ENCODE measurements at places on chromosomes 5 and 9.

- peak; percentile 65 for DNase-seq
Observed at GRCh38 chr5:1792842-1793266, 6.8 kb downstream of the MRPL36 start.

- DNase-seq: no peak
Observed at GRCh38 chr5:67200809-67201562, 4.4 kb upstream of the CD180 start.

DNA sequence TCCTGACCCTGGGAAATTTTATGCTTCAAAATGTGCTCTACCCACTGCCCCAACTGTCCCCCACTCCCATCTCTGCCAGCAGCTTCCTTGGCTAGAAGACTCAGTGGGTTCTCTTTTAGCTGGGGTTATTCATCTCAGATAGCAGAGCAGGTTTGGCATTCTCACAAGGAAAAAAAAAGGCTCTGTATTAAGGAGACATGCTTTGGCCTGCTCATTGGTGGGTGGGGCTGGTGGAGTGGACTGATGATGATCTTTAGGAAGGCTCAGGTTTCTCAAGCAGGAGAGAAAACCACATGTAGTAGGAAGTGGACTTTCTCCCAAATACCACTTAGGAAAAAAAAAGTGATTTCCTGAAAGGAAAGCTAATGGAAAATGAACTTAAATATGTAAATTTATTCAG lies 279.2 kb upstream of the ZNF462 start:
- DNase-seq: peak; percentile 16

DNA sequence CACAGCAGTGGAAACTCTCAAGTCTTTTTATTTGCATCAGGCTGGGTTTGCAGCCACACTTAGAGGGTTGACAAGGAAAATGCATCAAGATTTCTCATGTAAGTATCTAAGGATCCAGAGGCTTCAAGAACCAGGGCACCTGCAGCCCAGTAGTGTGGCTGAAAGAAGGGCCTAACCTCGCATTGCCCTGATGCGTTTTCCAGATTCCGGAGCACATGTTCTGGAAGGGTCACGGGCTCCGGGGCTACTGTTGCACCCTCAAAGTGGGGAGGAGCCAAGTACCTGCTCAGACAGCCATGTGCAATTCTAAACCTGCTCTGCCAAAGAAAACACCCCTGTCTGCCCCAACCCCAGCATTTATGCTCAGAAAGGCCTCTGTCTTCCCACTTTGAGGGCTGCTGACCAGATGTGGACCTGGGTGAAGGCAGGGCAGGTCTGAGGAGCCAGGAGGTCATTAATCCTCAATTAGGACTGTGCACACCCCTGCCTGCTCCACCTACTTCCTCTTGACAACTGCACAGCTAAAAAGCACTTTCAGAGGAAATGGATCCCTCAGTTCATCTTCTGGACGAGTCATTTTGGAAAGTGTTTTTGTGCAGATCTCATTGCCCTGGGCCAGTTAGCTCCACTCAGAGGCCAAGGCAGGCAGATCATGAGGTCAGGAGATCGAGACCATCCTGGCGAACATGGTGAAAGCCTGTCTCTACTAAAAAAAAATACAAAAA lies 110.7 kb downstream of the SAXO1 start:
- no peak for DNase-seq

- peak; percentile 53 for DNase-seq
Observed at GRCh38 chr9:22452415-22453010, 5.9 kb downstream of the DMRTA1 start.

DNA sequence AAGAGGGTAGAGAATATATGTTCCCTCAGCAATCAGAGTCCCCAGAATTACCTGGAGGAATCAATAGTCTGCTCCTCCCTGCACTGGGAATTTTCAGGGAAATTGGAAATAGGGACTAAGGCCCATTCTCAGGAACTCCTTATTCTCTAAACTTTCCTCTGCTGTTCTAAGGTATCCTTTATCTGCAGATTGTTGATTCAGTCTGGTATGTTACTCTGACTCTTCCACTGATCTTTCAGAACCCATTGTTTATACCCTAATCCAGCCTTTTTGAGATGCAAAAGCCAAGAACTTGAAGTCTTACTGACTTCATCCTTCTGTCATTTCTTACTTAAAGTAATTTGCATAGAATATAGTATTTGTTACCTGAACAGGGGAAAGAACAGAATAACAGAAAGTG lies 143.5 kb upstream of the PPP1R2B start:
- no peak for DNase-seq

- peak; percentile 74 for DNase-seq
Observed at GRCh38 chr5:74651710-74652109, 11.2 kb upstream of the ENC1 start.

DNA sequence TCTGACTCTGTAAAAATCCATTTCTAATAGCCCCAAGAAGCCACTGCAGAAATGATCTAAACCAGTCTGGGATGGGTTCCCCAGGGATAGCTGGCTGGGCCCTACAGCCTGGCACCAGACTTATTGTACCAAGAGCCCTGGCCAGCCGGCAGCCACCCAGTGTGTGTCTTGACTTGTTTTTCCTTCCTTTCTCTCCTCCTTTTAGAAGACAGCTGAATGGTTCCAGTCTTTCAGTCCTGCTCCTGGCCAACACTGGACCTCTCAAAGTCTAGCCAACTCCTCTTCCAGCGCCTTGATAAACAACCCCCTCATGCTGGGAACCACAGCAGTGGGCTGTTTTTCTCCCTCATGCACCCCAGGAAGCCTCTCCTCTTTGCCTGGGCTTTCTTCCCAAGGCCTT lies 34.1 kb downstream of the ATOX1 start:
- DNase-seq: no peak

- peak; percentile 64 for DNase-seq
Observed at GRCh38 chr5:80961376-80962281, 1.5 kb downstream of the RASGRF2 start.

- no peak for DNase-seq
Observed at GRCh38 chr9:128568470-128569078, 16.2 kb downstream of the SPTAN1 start.

- DNase-seq: no peak
Observed at GRCh38 chr5:1111241-1111726, 579 bp downstream of the SLC12A7 start.

DNA sequence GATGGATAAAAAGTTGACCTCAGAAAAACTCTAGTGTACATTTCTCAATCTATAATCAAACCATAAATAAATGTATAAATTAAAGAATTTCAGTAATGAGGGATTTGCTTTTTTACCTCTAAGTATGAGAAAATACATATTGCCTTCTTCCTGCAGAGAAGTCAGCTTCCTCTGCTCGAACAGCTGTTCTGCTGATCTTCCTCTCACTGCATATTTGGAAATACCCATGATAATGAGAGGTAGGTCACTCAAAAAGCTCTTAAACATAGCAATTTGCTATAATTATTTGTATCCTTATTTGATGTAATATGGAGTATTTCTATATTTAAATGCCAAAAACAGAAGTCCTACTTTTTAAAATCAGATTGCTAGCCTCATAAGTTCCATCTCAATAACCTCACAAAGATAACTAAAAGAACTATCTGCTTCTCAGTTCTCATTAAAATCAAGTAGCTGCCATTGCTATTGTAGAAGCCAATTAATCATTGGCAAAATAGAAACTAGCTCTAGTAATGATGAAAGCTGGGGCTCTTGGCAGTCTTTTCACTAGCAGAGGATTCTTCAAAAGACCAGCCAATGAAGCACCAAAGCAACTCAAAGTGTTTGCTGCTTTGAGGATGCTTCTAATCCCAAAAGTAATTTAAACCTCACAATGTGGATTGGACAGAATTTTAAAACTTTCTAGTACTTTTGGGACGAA lies 35.7 kb upstream of the OR13D1 start:
- no peak for DNase-seq

DNA sequence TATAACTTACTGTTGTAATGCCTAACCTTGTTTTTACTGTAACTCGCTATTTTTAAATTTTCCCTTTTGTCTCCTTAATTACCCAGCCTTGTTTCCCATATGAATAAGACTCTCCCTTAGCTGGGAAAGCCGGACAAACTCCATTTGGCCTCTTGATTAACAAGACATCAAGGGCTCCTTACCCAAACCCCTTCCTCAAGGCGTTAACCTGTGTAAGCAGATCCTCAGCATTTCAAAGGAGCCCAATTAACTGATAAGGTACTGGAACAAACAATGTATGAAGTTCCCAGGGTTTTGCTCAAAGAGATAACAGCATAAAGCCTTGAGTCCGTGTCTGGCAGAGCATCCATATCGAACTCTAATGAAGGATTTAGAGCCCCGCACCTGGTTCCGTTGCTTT lies 66.0 kb upstream of the SIMC1 start:
- no peak for DNase-seq

- DNase-seq: no peak
Observed at GRCh38 chr5:78543292-78543691, 105.3 kb downstream of the LHFPL2 start.

- no peak for DNase-seq
Observed at GRCh38 chr9:113488490-113488889, 25.0 kb downstream of the RGS3 start.

DNA sequence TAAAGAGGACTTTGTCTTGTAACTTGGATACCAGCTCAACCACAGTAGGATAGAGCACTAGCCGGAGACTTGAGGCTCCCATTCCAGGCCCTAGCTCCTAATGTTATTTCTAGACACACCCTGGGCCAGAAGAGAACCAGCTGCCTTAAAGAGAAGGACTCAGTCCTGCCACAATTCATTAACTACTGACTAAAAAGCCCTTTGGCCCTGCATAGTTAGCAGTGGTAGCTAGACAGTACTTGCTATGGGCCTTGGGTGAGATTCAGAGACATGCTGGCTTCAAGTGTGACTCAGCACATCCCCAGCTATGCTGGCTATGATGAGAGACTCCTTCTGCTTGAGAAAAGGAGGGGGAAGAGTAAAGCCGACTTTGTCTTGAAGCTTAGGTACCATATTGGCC lies 47.3 kb downstream of the TMEM167A start:
- DNase-seq: peak; percentile 91

DNA sequence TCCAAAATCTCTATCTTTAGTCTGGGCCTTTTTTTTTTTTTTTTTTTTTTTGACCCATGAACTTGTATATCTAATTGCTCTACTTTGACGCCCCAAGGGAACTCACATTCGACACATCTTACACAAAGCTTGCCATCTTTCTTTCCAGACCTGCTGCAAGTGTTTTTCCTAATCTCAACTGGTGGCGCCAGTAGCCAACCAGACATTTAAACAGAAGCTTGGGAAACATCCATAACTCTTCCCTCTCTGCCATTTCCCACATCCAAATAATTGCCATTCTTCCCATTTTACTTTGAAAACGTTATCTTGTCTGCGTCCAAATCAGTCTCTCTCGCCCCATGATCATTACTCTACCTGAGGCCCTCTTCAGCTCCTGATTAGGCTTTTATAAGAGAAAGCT lies 130.9 kb downstream of the PAPPA start:
- no peak for DNase-seq

DNA sequence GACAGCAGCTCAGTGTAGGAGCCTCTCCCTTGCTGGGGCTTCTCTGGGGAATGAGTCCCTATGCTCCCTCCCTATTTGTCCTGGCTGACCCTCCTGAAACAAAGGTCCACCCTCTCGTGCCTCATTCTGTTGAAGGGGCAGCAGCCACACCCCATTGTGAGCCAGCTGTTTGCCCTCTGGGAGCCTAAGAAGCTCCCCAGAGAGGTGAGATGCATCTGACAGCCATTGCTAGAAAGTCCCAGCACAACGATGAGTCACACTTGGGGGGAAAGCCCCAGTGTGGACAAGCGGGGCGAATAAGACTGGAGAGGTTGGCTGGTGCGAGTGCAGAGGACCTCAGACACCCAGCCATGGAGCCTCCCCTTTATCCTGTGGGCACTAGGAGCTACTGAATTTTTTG lies 101.4 kb downstream of the PPARGC1B start:
- DNase-seq: peak; percentile 77

GRCh38 chr9:134558124-134558905 lies 83.3 kb upstream of the COL5A1 start:
- no peak for DNase-seq

DNA sequence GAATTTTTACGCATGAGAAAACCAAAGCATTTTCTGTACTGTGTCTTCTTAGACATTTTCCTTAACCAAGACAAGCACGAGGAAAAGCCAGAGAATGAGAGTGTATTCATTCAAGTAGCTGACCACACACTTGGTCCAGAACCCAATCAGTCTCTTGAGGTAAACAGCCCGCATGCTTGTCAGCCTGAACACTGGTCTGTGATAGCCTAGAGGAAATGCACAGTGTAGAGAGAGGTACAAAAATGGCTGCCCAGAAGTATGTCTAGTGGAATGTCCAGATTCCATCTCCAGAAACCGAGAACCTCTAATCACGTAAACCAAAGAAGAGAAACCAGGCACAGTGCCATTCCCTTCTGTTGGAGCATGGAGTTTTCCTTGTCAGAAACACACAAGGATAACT lies 80.0 kb upstream of the SNX2 start:
- no peak for DNase-seq

DNA sequence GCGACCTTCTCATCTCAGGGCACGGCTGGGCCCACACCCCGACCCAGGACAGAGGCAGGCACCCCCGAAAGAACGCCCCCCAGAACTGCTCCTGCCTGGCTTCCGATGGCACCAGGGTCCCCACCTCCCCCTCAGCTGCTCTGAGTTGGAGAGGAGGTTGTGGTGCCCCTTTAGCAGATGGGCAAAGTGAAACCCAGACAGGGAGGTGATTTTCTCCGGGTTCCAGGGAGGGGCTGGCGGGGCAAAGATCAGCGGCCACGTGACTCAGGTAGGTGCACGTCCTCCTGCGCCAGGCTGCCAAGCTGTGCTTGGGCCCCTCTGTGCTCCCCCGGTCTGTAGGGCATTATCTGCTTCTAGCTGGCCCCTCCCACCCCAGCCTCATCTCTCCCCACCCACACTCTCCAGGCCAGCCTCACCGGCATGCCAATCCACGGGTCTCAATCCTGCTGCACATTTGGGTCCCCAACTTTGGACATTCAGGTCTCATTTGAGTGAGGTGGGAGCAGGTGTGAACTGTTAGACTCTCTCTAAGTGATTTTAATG lies 85.1 kb upstream of the RAPGEF1 start:
- no peak for DNase-seq

- peak; percentile 42 for DNase-seq
Observed at GRCh38 chr9:98873951-98874371, 66.5 kb downstream of the GALNT12 start.

DNA sequence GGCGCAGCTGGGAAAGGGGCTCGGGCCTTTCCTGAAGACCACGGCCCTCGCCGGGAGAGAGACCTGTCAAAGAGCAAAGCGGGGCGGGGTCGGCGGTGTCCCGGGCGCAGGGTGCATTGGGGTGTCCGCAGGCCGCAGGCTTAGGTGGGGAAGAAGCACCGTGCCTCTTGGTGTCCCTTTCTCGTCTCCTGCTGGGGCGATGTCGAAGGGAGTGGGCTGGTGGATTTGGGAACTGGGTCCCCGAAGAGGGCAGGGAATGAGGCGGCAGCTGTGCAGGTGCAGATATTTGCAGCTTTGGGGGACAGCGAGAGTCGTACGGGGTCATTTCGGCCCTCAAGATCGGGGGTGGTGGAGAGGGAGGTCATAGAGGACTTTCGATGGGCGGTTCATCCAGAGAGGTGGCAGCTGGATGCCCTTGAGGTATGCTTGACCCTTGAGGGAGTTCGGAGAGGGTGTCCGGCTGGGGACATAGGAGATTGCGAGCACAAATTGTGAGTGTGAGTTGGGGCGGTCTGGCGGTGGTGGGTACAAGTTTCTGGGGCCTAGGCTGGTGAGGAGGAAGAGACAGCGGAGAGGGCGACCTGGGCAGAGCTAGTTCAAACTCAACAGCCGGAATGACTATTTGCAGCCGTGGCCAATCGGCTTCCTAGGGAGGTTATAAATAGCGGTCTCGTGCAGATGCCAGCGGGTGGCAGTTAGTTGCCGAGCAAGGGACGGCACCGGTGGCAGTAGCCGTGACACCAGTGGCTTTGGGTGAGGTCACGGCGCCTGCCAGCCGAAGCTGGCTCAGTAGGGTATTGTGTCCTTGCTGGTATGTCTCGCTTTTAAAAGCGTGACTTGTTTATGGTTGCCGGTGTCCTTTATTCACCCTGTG lies 601 bp downstream of the NNT start:
- peak; percentile 83 for DNase-seq

All from kidney tubule cell (primary cell).